ENCODE measurements at places on chromosomes 5 and 9.

GRCh38 chr5:44914221-44914620, 105.5 kb downstream of the MRPS30 start:
- DNase-seq: no peak

GRCh38 chr5:85646036-85646435, 971.7 kb upstream of the COX7C start:
- DNase-seq: no peak

- no peak for DNase-seq
These were observed 52.2 kb upstream of the SPATA31E1 start for GRCh38 chr9:87830446-87830845.

GRCh38 chr9:9112001-9112720, 1312.6 kb upstream of the DMAC1 start:
- no peak for DNase-seq

DNA sequence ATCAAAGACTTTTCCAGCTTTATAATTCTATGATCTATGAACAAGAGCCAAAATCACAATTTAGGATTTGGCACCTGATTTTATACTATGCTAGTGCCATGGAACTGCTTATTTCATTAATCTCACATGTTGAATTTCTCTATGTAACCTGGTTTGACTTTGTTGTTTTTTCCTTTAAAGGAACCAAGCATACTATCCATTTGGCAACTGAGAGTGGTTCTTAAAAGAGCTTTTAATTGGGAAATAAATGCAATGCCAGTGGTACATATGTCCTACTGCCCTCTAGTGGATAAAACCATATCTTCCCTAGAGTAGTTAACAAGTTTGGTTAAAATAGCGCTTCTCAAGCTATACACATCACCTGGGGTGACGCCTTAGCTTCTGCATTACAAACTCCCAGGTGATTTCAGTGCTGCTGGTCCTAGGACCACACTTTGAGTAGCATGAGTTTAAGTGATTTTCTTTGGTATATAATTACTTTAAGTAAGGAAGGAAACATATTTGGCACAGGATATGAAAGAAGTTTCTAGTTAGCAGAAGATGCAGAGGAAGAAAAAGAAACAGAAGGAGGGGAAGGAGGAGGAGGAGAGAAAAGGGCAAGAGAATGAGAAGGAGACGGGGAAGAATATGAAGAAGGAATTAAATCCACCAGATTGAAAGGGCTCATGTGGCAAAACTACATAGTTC, 56.8 kb downstream of the FGF10 start:
- DNase-seq: no peak

DNA sequence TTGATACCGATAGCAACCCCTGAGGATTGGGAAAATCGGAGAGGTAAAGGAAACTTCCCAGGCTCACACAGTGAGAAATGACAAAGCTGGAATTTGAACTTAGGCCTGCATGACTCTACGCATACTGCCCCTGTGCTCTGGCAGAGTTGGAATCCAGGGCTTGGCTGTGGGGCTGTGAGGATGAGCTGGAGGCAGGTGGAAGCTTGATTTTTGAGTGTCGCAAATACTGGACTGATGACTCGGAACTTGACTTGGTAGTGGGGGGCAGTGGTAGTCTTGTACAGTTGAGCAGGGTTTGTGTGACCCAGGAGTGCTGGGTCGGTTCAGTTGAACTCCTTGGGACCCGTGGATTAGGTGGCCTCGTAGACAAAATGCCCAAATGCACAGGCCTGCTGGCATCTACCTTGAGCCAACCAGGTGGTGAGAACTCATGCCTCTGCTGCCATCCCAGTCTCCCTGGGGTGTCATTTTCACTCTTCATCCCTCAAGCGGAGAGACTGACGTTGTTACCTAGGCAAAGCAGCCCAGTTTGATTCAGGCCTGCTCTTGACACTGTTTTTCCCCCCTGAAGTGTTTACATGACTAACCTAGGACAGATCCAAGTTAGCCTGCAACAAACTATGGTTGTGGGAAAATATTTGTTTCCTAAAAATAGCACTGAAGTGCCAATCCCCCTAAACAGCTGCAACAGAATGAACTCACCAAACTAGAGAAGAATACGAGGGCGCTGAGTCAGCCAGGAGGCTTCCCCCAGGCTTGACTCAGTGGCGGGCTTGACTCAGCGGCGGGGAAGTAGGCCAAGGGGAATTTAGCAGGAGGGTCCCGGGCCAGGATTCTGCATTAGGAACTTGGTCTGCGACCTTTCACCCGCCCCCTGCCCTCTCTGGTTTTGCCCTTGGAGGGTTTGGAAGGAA, 45.7 kb upstream of the ORM1 start:
- DNase-seq: no peak

- no peak for DNase-seq
These were observed 429.8 kb downstream of the SPATA31D1 start for GRCh38 chr9:82418334-82418733.

Measured in dorsolateral prefrontal cortex (tissue), 122 donors.